Mammary epithelial cell (primary cell): ENCODE measurements at places on chromosomes 4 and X. TPM values are rescaled to one million over a fixed set of nuclear protein-coding genes. Genes with fewer than 3 reads are reported as not detected.
A peak's percentile ranks its signal among the peaks of the same experiment; 100 is the strongest.

Gene EREG
- 13.2 TPM for polyA plus RNA-seq

DNA sequence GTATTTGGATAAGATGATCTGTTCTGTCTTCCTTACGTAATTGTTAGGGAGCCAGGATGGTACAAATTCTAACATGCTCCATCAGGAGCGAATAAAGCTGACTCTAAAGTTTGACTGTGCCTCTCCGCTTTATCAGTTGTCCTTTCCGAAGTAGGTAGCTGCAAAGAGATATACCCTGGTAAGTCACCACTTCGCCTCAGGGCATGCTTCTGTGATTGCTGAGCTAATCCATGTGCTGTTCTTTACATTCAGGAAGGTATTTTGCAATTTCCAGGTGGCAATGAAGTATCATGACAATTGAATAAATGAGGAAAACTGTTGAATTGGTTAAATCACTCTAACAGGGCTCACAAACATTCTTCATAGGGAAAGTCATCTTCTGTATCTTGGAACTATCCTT is 38.9 kb downstream of the KIT start:
- no peak for DNase-seq

Gene DCAF4L1
- polyA plus RNA-seq, result 0.07 TPM

DNA sequence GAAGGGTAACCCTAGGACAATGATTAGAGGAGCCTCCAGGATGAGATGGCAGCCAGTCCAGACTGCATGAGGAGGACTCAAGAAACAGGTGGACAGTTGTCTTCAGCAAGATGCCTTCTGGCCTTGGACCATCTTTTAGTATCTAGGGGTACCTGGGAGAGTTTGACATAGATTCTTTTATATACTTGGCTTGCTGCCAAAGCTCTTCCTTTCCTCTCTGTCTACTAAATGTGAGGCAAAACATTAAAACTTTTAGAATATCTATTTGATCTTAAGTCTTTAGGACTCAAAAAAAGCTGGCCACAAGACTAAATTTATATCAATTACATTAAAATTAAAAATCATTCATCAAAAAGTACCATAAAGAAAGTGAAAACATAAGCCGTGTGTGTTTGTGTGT is 18.6 kb upstream of the NKX3-2 start:
- no peak for DNase-seq

GRCh38 chr4:80153874-80154544 is 43.3 kb upstream of the PRDM8 start:
- no peak for DNase-seq

- no peak for DNase-seq
Observed at GRCh38 chr4:11566444-11567022, 137.8 kb upstream of the HS3ST1 start.

DNA sequence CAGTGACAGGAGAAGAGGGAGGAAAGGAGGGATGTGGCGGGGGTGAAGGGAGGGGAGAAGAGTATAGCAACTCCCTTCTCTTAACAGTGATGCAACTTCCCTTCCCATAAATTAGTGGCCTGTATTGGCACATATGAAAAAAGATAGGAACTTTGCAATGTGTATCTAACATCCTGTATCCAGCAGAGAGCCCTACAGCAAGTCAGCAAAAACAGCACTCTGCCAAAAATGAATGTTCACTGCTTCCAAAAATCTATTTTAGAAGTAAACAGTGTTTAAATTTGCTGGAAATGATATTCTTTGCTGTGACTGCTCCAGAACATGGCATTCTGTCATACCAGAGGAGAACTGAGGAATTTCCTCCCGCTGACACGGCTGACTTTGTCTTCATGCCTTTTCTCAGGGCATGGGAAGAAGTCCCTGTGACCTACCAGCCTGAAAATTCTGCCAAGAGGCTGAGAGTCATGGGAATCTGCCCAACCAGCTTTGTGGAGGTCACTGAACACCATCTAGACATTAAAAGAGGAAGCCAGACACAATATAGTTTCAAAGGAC is 343.4 kb upstream of the RASGEF1B start:
- no peak for DNase-seq

Gene PABPC1L2A
- not detected for polyA plus RNA-seq

- DNase-seq, result no peak
Observed at GRCh38 chr4:8898419-8898818, 26.8 kb upstream of the HMX1 start.

- no peak for DNase-seq
Observed at GRCh38 chr4:96465834-96466233, 625.9 kb downstream of the PDHA2 start.

GRCh38 chrX:9530848-9531274 is 66.0 kb downstream of the TBL1X start:
- peak; percentile 3 for DNase-seq

DNA sequence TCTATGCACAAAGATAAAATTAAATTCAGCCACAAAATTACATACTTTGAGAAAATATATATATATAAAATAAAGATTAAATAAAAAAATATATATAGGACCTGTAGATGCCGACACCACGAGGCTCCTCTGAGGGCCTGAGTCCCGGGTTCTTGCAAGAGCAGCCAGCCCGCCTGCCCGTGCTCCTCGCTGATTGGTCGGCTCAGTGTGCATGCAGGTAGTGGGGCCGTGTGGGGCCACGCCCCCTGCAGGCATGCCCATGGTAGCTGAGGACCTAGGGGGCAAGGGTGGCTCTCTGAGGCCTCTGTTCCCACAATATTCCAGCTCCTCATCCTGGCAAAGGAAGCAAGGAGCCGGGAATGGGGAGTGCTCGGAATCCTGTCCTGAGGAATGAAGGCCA is 80.5 kb upstream of the AMELX start:
- no peak for DNase-seq

Gene CLOCK
- 21.2 TPM for polyA plus RNA-seq

DNA sequence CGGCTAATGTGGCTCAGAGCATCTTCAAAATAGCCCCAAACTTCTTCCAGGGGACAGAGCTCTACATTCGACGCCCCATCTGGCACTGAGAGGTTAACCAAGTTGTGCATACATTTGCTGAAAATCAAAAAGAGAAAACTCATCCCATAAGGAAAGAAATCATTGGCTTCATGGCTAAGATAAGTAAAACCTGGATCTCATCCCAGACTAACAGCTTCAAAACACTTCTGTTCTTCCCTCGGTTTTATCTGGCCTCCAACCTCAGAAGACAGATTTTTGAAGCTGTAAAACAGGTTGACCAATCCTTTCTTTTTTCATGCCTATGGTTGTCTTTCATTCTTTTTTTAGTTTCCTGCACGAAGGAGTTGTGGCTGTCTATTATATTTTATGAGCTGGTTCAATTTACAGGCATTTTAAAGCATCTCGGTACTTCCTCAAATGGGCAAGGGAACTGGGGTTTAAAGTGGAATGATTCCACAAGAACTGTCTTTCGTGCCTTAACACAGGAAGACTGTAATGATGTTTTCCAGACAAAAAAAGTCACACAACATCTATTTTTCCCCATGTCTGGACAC is 107.6 kb downstream of the DLG3 start:
- DNase-seq, result no peak

GRCh38 chr4:164946810-164947209 is 30.6 kb downstream of the TRIM61 start:
- DNase-seq, result no peak

Gene SLC9B2
- polyA plus RNA-seq, result 8.9 TPM

DNA sequence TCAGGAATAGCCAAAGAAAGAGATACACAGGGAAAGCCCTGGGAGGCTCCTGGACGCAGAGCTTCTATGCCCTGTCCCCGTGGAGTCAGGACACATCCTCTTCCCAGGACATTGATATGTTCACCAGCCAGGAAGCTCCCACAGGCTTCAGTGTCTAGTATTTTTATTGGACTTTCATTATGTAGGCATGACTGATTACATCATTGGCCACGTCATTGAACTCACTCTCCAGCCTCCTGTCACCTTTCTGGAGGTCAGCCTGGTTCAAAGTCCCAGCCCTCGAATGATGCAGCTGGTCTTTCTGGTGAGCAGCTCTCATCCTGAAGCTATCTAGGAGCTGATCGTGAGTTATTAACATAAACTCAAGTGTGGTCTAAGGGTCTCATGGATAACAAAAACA is 104.1 kb downstream of the CPEB2 start:
- DNase-seq, result no peak

Gene NXF2B
- not detected for polyA plus RNA-seq

GRCh38 chr4:32745351-32745750 is 2025.2 kb downstream of the PCDH7 start:
- DNase-seq, result no peak

DNA sequence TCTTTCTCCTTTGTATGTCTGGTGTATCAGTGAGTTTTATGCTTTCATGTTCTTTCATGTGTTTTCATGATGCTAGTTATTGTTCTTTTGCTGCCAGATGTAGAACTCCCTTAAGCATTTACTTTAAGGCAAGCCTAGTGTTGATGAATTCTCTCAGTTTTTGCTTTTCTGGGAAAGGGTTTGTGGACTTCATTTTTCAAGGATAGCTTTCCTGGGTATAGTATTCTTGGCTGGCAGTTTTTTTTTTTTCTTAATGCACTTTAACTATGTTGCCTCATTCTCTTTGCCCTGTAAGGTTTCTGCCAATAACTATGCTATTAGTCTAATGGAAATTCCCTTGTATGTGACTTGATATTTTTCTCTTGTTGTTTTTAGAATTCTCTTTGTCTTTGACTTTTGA is 77.1 kb downstream of the GPAT3 start:
- DNase-seq, result no peak

- no peak for DNase-seq
Observed at GRCh38 chrX:134551376-134552048, 91.5 kb downstream of the HPRT1 start.

- DNase-seq, result peak; percentile 85
Observed at GRCh38 chrX:44828008-44828605, 15.7 kb upstream of the DUSP21 start.

Gene SORCS2
- polyA plus RNA-seq, result 0.91 TPM

Gene GYG2
- not detected for polyA plus RNA-seq

DNA sequence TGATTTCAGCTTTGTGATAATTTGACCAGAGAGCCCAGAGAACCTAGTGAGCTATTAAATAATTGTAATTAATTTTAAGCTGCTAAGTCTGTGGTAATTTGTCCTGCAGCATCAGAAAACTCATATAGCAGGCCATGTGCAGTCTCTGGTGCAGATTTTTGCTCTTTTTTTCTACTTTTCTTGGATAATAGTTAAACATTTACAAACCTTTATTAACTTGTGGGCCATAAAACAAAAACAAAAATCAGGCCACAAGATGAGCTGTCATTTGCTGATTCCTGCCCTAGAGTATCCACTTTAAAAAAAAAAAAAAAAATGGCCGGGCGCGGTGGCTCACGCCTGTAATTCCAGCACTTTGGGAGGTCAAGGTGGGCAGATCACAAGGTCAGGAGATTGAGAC is 99.8 kb downstream of the CLDN22 start:
- DNase-seq, result no peak

- no peak for DNase-seq
Observed at GRCh38 chr4:3483471-3483921, 20.4 kb downstream of the DOK7 start.

DNA sequence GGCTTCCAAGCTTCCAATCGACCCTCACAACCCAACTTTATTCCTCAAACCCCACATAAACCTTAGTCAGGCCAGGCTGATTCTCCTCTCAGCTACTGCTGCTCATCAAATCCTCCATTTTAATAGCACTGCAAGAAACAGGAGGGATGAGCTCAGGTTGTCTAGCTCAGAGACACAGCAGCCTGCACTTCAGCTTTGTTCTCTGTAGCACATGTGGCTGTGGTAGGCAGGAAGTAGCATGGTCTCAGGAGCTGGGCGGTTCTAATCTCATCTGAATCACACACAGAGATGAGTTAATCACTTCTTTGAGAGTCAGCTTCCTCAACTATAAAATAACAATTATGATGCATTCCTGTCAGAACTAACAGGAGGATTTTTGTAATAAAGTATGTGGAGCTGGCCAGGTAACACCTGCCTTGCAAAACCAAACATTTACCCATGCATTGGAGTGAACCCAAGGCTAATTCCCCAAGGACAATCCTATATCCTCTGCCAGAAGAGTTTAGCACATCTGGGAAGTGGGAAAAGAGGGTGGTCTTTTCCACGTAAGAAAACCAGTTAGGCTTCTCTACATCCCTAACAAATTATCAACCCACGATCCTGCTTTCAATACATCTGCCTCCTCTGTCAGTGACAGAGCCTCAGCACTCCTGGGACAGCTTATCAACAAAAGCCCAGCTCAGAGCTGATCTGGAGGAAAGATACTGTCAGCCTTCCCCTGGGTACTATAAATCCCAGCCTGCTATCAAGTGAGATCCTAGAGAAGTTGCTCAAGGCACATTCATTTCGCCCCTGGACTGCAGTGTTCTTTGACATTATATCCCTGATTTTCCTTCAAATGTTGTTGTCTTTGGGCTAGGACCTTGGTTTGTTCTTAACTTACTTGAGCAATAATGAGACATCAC is 32.8 kb downstream of the ELOVL6 start:
- peak; percentile 85 for DNase-seq

DNA sequence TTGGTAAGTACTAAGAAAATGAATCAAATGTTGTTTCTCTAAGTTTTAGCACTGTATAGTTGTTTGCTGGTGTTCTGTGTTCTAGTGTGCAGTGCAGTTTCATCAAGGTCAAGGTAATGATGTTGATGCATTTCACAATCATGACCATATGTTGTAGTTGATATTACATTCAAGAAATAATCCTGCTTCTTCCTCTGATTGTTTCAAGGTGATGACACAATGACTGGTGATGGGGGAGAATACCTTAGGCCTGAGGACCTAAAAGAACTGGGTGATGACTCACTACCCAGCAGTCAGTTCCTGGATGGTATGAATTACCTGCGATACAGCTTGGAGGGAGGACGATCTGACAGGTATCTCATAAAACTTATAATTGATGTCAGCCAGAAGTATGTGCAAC is 261.6 kb downstream of the ANK2 start:
- peak; percentile 90 for DNase-seq

Gene ZGRF1
- polyA plus RNA-seq, result 3.3 TPM

DNA sequence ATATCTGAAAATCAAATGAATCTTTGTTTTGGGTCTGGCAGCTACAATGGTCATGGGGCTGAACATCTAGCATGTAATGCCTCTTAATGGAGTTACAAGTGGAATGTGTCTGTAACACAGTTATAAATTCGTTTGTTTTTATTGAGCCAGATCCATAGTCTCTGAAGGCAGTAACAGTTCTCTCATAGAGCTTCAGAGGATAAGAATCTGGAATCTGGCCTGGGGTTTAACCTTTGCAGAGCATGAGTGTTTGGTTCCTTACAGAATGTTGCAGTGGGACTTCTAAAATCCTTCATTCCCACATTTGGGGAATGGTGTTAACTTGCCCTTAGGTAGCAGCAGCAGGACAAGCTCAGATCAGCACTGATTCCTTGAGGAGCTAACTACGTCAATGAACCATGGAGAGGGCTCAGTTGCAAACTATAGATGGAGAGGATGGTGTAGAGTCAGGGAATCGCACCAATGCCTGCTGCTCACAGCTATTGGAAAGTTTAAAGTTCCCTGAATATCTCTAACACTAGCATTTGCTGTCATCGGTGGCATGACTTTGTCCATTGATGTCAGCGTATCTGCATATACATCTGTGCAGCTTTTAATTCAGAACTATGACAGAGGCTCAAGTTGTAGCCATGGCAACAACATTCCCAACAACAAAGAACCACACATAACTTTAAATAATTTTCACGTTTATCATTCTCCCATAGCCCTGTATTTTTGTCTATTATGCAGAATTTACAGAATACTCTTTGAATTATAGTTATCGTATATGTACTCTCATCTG is 72.2 kb downstream of the RASGEF1B start:
- no peak for DNase-seq
